Tongue (tissue), 3 donors: ENCODE measurements at places on chromosomes 3 and 15.
A peak's percentile ranks its signal among the peaks of the same experiment; 100 is the strongest.

DNA sequence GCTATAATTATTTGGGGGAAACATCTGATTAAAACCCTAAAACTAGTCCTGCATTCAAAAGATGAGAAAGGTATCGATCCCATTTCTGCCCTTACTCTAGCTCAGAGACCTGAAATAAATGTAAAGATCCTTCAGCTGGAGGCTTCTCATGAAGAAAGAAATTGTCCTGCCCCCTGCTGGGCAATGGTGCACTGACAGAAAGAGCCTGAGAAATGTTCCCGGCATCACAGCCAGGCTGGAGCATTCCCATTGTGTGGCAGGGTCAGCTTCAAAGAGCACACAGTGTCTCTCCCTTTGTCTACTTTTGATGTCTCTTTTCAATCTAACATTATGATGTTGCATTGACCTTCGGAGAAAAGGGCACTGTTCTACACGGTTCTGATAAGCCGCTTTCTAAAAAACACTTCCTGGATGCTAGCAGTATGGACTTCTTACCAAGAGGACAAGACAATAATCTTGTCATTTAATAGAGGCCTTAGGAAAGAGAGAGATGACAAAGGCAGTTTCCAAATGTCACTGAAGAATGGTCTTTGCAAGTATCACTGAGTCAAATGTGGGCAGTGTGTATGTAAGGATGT is 287.5 kb downstream of the MAGI1 start:
- peak; percentile 61 for DNase-seq

DNA sequence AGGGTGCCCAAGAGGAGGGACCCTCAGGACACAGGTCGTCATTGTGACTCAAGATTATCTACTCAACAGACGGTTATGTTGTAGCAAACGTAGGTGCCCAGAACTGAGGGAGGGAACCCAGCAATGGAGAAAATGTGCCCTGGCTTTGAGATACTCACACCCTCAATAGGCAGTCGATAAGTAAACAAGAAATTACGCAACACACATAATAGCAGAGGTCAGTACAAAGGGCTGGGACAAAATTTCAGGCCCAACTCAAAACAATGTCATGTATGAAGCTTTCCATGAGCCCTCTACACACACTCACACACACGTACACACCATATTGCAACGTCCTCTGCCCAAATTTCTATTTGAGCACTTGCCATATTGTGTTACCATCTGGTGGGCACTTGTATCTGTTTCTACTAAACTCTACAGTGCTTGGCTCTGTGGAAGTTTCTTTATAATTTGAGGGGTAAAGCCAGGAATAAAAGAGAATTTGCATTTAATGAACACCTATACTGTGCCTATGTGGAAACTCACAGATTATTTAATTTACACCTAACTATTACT is 114.6 kb upstream of the TRIM42 start:
- DNase-seq, result no peak

- DNase-seq, result peak; percentile 47
Observed at GRCh38 chr3:183254487-183255347, 1.7 kb downstream of the B3GNT5 start.

DNA sequence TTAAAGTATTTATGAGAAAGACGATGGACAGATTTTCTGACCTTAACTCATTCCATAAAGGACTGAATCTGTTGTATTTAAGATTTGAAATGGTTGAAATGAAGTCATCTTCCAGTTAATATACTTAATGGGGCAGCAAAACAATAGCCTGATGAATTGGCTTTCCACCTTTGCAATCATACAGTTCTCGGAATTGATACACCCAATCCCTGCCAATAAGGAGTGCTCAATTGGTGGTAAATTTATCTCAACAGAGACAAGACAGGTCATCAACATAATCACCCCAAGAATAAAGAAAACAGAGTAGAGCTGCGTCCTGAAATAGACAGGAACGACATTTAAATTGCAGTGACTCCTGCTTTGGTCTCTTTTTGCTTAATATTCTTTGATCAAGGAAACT is 11.2 kb downstream of the ANXA2 start:
- DNase-seq, result no peak

- DNase-seq, result no peak
Observed at GRCh38 chr15:41233367-41233771, 2.3 kb downstream of the CHP1 start.

GRCh38 chr3:179336345-179336929 is 11.1 kb upstream of the MFN1 start:
- DNase-seq, result no peak

DNA sequence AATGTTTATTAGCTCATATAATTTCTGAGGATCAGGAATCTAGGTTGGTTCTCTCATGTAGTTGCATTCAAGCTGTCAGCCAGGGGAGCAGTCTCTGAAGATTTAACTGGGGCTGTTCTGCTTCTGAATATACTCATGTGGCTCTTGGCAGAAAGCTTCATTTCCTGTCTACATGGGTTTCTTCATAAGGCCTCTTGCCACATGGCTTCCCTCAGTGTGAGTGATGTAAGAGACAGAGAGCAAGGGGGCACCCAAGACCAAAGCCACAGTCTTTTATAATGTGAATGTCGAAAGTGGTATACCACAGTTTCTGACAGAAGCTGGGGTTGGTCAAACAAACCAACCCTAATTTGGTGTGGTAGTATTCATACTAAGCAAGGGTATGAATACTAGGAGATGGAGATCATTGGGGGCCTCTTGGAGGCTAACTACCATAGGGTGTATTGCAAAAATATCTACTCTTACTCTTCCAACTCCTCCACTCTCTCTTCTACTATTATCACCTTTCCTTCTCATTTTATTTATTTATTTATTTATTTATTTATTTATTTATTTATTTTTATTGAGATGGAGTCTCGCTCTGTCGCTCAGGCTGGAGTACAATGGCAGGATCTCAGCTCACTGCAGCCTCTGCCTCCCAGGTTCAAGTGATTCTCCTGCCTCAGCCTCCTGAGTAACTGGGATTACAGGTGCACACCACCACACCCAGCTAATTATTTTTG is 123.8 kb downstream of the B3GALNT1 start:
- DNase-seq, result no peak

- no peak for DNase-seq
Observed at GRCh38 chr15:63815211-63815610, 18.5 kb downstream of the HERC1 start.

- no peak for DNase-seq
Observed at GRCh38 chr15:76114561-76114960, 54.8 kb downstream of the TMEM266 start.

GRCh38 chr3:147008886-147009285 is 397.5 kb downstream of the ZIC4 start:
- DNase-seq, result no peak

DNA sequence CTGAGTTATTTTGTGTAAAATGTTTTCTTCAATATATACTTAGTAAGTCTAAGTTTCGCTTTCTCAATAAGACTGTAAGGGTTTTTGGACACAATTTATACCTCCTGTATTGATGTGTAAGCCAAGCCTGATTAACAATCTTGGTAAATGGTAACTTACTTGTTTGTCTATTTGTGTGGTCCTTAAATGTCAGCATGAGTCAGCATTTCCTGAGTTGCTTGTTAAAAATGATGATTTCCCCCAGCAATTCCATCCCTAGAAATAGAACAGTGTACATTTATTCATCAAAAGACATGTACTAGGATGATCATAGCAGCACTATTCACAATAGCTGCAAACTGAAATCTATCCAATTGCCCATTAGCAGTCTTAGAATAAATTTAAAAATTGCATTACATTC is 53.4 kb upstream of the LRIG1 start:
- peak; percentile 32 for DNase-seq

- DNase-seq, result no peak
Observed at GRCh38 chr3:196604548-196604947, 34.9 kb upstream of the NRROS start.

DNA sequence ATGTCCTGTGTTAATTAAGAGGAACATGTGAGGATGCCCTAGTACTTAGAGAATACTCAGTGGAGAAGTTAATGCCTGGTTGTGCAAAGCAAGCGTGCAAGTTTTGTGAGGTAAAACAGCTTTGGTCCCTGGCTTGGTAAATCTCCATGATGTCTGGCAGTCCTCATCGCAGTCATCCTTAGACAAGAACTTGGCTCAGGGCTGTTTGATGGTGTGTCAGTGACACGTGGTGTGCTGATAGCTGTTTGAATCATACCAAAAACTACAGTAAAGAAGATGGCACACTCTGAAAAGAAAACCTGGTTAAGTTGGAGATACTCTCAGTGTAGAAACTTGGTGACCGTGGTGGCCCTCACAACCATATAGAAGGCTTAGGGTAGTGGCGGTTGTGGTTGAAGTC is 361.7 kb downstream of the FEZF2 start:
- DNase-seq, result no peak

- no peak for DNase-seq
Observed at GRCh38 chr3:8460050-8460708, 41.4 kb upstream of the LMCD1 start.

DNA sequence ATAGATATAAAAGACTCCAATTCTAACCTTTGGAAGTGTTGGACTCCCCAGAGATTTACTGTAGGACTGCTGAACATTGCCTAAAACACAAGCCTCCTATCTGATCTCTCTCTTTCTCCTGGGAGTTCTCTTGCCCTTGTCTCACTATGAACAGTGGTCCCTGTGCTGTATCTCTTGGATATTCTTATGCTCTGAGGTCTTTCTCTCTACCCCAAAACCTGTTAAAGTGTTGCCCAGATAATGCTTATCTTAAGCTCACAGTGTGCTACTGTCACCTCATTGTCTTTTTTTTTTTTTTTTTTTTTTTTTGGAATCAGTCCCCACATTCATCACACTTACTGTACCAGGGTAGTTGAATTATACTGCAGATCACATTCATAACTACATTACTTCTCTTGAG is 131.0 kb upstream of the CBLB start:
- DNase-seq, result no peak

DNA sequence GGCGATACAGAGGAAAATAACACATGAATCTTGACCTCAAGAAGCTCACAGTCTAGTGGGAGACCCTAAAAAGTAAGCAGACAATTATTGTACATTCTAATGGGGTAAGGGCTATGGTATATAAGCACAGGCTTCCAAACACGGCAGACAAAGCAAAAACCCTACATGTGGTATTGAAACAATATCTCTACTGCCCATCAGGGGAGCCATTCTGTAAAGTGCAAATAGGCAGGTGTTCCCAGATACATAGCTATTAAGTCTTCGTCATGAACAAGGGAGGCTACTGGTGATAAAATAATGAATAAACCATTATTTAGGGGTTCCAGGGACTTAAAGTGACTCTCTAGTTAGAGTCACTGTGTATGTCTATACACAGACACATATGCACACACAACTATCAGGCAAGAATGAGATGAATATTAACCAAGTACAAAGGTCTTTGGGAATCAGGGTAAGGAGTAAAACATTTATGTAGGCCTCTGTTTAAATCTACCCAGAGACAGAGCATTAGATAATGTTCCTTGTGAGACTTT is 38.7 kb upstream of the ASB14 start:
- DNase-seq, result no peak

- peak; percentile 41 for DNase-seq
Observed at GRCh38 chr3:39707314-39707909, 102.0 kb upstream of the MYRIP start.

GRCh38 chr3:50370594-50370993 is 11.3 kb upstream of the TMEM115 start:
- peak; percentile 83 for DNase-seq

DNA sequence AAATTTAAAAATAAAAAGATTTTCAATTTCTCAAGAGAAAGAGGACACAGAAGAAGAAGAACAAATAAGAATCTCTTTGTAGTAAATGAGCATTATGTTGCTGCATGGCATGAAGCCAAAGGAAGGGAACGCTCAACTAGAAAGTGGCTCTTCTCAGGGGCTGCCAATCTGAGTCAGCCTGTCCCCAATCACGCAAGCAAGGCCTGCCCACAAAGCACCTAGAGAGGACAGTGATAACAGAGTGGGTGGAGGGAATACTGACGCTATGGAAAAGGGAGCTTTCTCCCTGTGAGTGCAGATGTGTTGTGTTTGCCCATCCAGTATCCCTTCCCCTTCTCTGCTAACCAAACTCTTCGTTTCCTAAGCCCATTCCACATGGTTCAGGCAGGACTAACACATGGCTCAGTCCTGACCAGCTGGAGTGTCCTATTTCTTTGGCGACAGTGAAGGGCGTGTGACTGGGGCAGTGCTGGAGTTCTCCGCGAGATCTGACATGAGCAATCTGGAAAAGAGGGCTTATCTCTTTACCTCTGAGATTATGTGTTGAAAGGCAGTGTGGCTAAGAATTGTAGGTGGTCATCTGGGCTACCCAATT is 14.2 kb downstream of the FBN1 start:
- DNase-seq, result peak; percentile 30

DNA sequence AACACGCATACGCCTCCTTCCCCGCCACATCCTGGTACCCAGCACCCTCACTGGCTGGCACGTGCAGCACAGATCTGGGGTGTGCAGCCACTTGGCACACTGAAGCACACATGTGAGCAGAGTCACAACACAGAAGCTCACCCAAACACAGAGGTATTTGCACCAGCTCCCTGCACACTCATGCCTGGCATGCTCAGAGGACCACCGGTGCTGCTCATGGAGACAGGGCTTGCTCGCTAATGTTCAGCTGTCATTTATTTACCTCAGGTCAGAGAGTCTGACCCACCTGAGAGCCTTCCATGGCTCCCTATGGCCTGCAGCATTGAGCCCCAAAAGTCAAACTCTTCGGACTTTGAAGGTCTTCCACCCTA is 70.4 kb downstream of the ADAMTS7 start:
- no peak for DNase-seq

GRCh38 chr3:130558366-130558765 is 41.4 kb downstream of the COL6A6 start:
- peak; percentile 69 for DNase-seq
